CD4-positive, CD25-positive, alpha-beta regulatory T cell (primary cell): ENCODE measurements at places on chromosomes 11 and 22. TPM values are rescaled to one million over a fixed set of nuclear protein-coding genes. Genes with fewer than 3 reads are reported as not detected.

Gene TSG101
- polyA plus RNA-seq, result 87.2 TPM

Gene SLC22A9
- polyA plus RNA-seq, result not detected

DNA sequence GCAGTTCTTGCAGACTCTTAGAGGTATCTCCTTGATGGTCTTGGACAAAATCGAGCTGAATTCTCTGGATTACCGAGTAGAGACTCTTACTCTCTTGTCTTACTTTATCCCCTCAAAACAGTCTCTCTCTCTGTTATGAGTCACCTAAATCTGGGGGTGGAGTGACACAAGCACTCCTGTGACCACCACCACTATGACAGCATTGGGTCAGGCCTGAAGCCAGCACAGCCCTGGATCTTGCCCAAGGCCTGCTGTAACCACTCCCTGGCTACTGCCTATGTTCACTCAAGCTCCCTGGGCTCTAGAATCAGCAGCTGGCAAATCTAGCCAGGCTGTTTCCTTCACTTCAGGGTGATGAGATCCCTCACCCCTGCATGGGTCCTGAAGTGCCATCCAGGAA is 662.5 kb downstream of the LUZP2 start:
- H3K4me3 ChIP-seq, result no peak overlapping the region
- H3K4me1 ChIP-seq, result no peaks in the 10 kb centered on the region
- no peaks in the 10 kb centered on the region for H3K27me3 ChIP-seq
- no peak overlapping the region for H3K27ac ChIP-seq
- no peak for DNase-seq

GRCh38 chr11:134987223-134987768 is 575.3 kb upstream of the B3GAT1 start:
- DNase-seq, result no peak
- no peak overlapping the region for H3K4me3 ChIP-seq
- H3K36me3 ChIP-seq, result no peaks in the 10 kb centered on the region

Gene ATXN10
- polyA plus RNA-seq, result 107 TPM

Gene GSTT2B
- polyA plus RNA-seq, result not detected

- peaks cover 57% of the 10 kb centered on the region for H3K4me1 ChIP-seq
- peak; percentile 62 for DNase-seq
- peak within 1 kb of the TSS; percentile 76 for H3K4me3 ChIP-seq
- H3K36me3 ChIP-seq, result no peaks in the 10 kb centered on the region
Observed at GRCh38 chr11:118883368-118884071, at the start of gene CXCR5. Gene CXCR5, plus strand, starts transcription at chr11:118883892. Its CDS starts 50 bp downstream, at chr11:118883942.

DNA sequence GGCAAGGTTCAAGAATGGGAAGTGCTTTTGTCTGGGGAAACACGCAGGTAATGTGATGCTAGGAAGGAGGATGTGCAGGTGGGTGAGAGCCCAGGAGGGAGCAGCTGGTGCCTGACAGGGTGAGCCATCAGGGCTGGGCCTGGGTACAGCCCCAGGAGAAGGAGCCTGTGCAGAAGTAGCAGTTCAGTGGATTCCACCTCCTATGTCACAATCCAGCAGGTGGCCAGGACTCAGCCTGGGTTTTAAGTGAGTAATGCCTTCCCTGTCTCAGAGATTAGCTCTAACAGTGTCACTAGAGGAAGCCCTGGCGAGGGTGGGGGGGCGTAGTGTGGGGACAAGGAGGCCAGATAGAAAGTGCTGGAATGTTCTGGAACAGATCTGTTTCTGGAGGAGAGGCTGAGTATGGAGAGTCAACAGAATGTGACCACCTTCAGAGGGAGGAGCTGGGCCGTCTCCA is 8.1 kb downstream of the RIC8A start:
- H3K27ac ChIP-seq, result no peak overlapping the region
- DNase-seq, result no peak
- no peaks in the 10 kb centered on the region for H3K27me3 ChIP-seq

Gene KREMEN1
- not detected for polyA plus RNA-seq

Gene PRRG4
- 0.02 TPM for polyA plus RNA-seq

DNA sequence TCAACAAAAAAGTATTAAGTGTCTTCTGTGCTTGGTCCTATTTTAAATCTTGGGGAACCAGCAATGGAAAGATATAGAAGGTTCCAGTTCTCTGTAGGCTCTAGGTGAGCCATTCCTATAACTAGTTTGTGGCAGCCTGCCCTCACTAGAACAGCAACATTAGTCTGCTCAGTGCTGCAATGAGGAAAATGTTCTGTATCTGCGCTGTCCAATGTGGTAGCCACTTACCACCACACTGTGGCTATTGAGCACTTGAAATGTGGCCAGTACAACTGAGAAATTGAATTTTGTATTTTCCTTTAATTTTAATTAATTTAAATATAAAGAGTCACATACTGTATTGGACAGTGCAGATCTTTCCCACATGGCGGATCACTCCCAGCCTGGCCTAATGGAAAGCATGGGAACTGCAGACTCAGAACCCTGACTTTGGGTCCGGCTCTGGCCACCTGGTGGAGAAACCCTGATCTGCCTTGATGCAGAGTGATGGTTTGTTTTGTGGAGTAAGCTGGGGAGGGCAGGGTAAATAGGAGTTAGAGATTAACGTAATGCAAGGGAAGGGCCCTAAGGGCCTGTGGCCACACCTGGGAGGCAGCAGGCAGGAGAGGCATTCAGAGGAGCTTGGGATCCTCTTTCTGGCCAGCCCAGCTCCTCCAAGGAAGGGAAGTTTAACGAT is 101.0 kb downstream of the ME3 start:
- H3K4me3 ChIP-seq, result no peak overlapping the region
- no peaks in the 10 kb centered on the region for H3K36me3 ChIP-seq
- H3K27ac ChIP-seq, result no peak overlapping the region
- no peaks in the 10 kb centered on the region for H3K27me3 ChIP-seq

Gene TRIM44
- polyA plus RNA-seq, result 9.4 TPM

- no peak overlapping the region for H3K27ac ChIP-seq
- H3K27me3 ChIP-seq, result no peaks in the 10 kb centered on the region
- H3K36me3 ChIP-seq, result no peaks in the 10 kb centered on the region
- H3K4me3 ChIP-seq, result no peak overlapping the region
Observed at GRCh38 chr11:22084056-22084455, 108.8 kb upstream of the ANO5 start.

DNA sequence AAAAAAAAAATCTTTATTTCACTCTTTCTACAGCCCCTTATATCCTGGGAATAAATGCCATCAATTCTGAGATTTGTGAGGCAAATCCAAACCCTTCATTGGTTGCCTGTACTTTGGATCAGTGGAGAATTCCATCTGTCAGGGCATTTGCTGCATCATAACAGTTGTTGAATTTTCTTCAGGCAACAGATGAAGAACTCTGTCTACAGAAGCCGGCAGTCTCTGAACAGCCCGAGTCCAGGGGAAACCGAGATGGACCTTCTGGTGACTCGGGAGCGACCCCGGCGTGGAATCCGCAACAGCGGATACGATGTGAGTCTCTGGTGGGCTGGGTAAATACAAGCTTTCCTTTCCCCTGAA is 82.3 kb downstream of the C11orf91 start:
- no peak overlapping the region for H3K4me3 ChIP-seq
- H3K27me3 ChIP-seq, result peaks cover 4% of the 10 kb centered on the region
- H3K4me1 ChIP-seq, result no peaks in the 10 kb centered on the region
- DNase-seq, result no peak
- no peaks in the 10 kb centered on the region for H3K36me3 ChIP-seq

DNA sequence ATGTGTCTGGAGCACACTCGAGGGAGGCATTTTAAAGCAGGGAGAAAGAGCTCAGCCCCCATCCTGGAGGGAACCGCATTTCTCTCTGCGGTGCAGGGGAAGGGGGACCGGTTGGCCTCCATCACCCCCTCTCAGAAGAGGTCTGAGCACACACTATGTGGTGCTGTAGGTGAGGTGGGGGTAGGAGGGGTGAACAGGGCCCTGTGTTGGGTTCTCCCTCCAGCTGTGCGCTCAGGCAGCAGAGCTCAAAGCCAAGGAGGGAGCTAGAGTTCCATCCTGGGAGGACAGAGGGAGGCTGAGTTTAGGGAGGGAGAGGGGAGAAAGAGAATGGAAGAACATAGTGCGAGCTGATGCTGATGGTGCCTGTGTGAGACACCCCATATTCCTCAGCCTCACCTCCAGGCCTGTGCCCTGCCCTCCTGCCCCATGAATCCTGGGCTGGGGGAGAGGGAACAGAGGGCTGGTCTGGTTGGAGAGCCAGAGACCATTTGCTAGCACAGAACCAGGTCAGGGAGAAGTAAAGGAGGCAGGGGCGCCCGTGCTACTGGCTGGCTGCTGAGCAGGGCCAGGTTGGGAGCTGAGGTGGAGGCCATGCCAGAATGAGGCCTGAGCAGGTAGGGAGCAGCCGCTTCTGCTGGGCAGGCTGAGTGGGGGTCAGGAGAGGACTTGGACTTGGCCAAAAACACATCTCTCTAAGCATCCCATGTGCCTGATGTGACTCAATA is 43.7 kb downstream of the ALX4 start:
- no peaks in the 10 kb centered on the region for H3K27me3 ChIP-seq
- DNase-seq, result no peak
- H3K4me3 ChIP-seq, result no peak overlapping the region

Gene GLB1L3
- polyA plus RNA-seq, result 2.3 TPM

Gene HSPB2
- not detected for polyA plus RNA-seq

Gene DENND6B
- polyA plus RNA-seq, result 0.48 TPM

GRCh38 chr11:62393061-62393611 is 25.7 kb upstream of the SCGB1A1 start:
- no peaks in the 10 kb centered on the region for H3K36me3 ChIP-seq
- DNase-seq, result no peak

Gene RGL4
- polyA plus RNA-seq, result 84.3 TPM

Gene TRIM49
- not detected for polyA plus RNA-seq

DNA sequence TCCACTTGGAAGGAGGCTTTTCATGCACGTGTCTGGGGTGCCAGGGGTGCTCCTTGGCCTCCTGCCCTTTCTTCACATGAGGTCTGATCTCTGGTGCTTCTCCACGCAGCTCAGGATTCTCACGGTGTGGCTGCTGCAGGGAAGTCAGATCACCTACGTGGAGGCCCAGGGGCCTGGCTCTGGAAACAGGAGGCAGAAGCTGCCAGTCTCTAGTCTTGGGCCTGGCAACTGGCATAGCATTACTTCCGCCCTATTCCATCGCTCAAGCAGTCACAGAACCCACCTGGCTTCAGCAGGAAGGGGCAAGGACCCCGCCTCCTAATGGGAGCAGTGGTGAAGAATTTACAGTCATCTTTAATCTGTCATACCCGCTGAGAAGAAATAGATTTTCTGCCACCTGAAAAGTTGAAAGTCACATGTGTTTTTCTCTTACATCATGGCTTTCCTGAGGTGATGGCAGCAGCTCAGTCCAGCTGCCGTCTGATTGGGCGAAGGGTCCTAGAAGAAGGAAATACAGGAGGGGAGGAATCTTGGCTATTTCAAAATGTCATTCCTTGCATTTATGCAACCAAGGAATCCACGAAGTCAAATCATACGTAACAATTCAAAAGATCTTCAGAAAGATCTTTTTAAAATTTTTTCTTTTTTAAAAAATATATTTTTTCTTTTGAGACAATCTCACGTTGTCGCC is 50.1 kb upstream of the DKK3 start:
- no peak overlapping the region for H3K27ac ChIP-seq
- no peaks in the 10 kb centered on the region for H3K27me3 ChIP-seq

DNA sequence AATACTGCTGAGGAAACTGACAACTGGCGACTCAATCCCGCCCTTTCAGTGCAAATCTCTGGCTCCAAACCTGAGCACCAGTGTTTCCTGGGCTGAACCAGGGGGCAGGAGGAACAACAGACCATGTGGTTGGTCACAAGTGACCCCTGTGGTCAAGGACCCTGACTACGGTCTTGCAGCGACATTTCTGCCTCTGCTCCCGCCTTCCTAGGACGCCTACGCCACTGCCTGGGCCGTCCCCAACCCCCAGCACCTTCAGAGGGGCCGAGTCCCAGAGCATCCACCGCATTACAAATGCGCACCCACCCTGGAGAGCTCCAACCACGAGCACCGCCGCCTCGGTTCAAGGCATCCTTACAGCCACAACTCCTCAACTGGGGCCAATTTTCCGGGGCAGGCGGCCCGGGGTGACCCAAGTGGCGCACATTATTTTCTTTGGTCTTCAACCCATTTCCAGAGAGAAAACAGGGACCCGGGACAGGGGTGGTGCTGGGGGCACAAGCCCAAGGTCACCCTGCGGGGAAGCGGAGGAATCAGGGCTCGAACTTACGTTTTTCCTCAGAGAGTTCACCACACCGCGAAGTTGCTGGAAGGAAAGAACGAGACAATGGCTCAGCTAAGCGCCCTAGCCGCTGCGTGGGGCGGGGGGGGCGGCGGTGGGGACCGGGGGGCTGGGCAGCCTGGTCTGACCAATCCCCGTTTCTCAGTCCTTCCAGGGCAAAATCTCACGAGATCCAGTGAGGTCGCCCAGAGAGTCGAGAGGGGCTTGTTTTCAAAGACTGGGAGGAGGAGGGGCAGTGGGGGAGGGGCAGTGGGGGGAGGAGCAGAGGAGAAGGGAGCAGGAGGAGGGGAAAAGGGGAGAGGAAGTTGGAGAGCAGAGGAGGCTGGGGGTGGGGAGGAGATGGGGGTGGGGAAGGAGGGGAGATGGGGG is 1.8 kb downstream of the PRAME start:
- no peaks in the 10 kb centered on the region for H3K4me1 ChIP-seq
- DNase-seq, result no peak
- no peaks in the 10 kb centered on the region for H3K36me3 ChIP-seq
- no peak overlapping the region for H3K27ac ChIP-seq
- H3K27me3 ChIP-seq, result no peaks in the 10 kb centered on the region

- peaks cover 44% of the 10 kb centered on the region for H3K27me3 ChIP-seq
- no peak overlapping the region for H3K4me3 ChIP-seq
- no peaks in the 10 kb centered on the region for H3K36me3 ChIP-seq
- DNase-seq, result no peak
- no peak overlapping the region for H3K27ac ChIP-seq
- H3K4me1 ChIP-seq, result peaks cover 14% of the 10 kb centered on the region
Observed at GRCh38 chr11:102114032-102114431, 3.8 kb downstream of the YAP1 start.

Gene TMEM191B
- 0.69 TPM for polyA plus RNA-seq

Gene MS4A6A
- polyA plus RNA-seq, result not detected

GRCh38 chr22:41827671-41828070 is 5.2 kb upstream of the SREBF2 start:
- H3K27ac ChIP-seq, result no peak overlapping the region
- H3K36me3 ChIP-seq, result peaks cover 8% of the 10 kb centered on the region
- no peak overlapping the region for H3K4me3 ChIP-seq
- peaks cover 8% of the 10 kb centered on the region for H3K4me1 ChIP-seq
- no peak for DNase-seq
- H3K27me3 ChIP-seq, result no peaks in the 10 kb centered on the region
